Ovary (tissue), 10 donors: ENCODE measurements at places on chromosomes 7 and 10. TPM values are rescaled to one million over a fixed set of nuclear protein-coding genes. Genes with fewer than 3 reads are reported as not detected.

The HOXA9 gene
- total RNA-seq = 0.66 TPM

The CALML3 gene
- total RNA-seq = 1.5 TPM

The RAB11FIP2 gene
- total RNA-seq = 47.8 TPM

The TBXAS1 gene
- total RNA-seq = 6.1 TPM

The ARMC10 gene
- total RNA-seq = 33.5 TPM

The TUBB8 gene
- not detected for total RNA-seq
